ENCODE measurements at places on chromosomes 11 and 22.

GRCh38 chr11:2827792-2828191, 57.8 kb downstream of the CDKN1C start:
- DNase-seq, result no peak

- DNase-seq, result no peak
Measured at GRCh38 chr22:25494774-25495173, 69.7 kb upstream of the GRK3 start.

DNA sequence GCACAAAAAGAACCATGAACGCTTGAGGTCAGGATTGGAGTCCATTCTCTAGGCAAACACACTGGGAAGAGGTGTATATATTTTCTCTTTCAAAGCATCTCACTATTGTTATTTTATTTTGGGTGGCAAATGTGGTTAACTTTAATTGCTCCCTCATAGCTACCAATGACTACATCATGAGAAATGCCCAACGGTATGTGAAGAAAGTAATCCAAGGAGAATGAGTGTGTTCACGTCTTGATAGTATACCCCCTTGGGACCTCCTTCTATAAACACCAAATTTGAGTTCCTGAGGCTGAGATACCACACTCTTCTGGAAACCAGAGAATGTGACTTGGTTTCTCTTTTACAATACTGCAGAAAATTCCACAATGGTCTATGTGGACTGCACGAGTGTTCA, 15.8 kb downstream of the OR8D1 start:
- DNase-seq, result no peak

DNA sequence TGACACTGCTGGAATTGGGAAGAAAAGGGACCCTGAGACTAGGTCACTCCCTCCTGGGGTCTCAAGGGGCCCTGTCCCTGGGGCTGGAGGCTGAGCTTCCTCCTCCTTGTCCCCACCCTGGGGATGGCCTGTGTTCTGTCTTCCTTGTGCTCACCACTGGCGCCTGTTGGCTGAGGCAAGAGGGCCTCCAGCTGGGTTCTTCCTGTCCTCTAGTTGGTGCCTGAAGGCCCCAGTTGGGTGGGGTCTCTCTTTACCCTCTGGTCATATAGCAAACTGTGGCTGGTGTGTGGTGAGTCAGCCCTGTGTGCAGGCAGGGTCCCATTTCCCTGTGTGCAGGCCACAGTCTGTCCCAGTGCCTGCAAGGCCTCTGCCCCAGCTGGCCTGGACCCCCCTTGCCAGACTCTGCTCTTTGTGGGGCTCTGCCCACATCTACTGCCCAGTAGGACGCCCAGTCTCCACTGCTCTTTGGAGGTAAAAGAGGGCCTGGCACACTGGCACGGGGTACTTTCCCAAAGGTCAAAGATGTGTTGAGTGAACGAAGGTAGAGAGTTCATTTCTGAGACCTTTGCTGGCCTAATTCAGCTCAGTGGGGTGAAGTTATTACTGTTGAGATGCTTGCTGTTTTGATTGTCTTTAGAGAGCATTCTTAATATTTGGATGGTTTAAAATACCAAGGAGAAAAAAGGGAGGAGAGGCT, 55.1 kb upstream of the CLDN5 start:
- DNase-seq, result no peak

DNA sequence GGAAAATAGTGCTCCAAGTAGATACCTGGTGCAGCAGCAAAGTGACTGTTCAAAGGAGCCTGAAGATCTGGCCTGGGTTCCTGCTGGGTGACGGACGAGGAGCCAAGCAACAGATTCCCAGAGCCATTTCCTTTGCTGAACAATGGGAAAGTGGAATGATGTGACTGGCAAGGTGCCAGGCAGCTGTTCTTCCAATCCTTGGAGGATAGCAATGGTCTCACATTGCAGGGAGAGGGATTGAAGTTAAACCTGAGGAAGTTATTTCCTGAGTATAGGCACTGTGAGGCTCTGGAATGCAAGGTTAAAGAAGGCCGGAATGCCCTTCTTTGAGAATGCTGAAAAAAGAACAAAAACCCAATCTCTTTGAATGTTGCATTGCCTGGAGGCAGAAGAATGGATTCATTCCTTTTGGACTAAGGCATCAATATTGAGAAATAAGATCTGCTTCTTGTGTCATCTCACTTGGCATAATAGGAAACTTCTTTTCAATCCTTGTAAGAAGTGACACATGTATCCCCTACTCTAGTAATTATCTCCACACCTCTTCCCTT, 223.8 kb downstream of the BLID start:
- no peak for DNase-seq

- DNase-seq, result no peak
Measured at GRCh38 chr11:118886681-118887111, 3.0 kb downstream of the CXCR5 start.

- no peak for DNase-seq
Measured at GRCh38 chr11:117219995-117220394, 11.9 kb downstream of the PCSK7 start.

DNA sequence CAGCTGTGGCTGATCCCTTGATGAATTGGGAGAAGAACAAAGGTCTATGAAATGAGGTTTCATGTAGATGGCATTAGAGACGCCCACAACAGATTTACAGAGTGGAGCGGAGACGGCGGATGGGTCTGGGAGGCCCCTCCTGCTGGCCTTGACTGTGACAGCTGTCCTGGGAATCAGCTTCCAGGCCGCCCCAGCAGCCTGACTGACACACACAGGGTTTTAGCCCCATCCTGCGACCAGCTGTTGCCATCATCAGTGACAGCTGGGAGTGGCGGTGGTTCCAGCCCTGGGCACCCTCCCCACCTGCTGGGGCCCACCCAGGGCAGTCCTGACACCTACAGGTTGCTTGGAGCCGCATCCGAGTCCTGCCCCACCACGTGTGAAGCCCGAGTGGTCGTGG, 64.0 kb upstream of the PPP6R3 start:
- DNase-seq, result no peak

GRCh38 chr11:74677131-74677530, 54.1 kb downstream of the CHRDL2 start:
- DNase-seq, result no peak

- DNase-seq, result no peak
Measured at GRCh38 chr11:68160100-68160695, 39.0 kb upstream of the CHKA start.

GRCh38 chr11:68137833-68138232, 16.6 kb upstream of the CHKA start:
- DNase-seq, result no peak

GRCh38 chr22:24420072-24420976, 7.1 kb upstream of the ADORA2A start:
- DNase-seq, result no peak

- no peak for DNase-seq
Measured at GRCh38 chr11:116379185-116379828, 393.5 kb downstream of the BUD13 start.

DNA sequence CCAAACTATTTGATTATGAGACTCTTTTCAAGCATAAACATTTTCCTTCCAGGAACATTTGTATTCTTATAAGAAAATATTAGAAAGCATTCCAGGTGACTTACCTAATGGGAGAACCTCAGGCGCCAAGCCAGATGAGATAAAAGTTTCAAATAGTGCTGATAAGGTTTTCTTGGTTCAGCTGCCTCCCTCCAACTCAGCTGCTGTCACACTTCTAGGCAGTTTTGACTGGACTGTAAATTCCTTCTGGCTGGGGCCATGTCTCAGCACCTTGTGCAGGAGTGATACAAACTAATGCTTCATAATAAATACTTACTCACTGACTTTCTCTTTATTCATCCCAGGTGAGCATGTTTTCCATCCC, 131.1 kb downstream of the MED15 start:
- DNase-seq, result no peak

DNA sequence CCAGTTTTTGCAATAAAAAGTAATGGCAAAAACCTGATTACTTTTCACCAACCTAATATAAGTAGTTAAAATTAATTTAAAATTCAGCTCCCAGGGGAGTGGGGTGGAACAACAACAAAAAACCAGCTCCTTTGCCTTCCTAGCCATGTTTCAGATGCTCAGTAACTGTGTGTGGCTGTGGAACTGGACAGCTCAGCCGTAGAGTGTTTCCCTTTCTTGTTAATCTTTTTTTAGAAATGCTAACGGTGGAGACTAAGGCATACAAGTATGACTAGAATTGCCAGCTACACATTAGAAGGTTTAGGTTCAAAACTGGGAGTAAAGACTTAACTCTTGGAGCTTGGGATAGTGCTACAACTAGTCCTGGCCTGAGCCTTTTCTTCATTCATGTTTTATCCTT, 45.0 kb downstream of the PPP6R3 start:
- no peak for DNase-seq

GRCh38 chr11:92753161-92753560, 216.3 kb upstream of the MTNR1B start:
- DNase-seq, result no peak

- no peak for DNase-seq
Measured at GRCh38 chr11:34302046-34302921, 55.5 kb downstream of the ABTB2 start.

GRCh38 chr11:31689559-31689958, 121.6 kb downstream of the PAX6 start:
- no peak for DNase-seq

All from stimulated activated naive CD4-positive, alpha-beta T cell (primary cell).